ENCODE measurements at places on chromosomes 4 and X. TPM values are rescaled to one million over a fixed set of nuclear protein-coding genes. Genes with fewer than 3 reads are reported as not detected.

The CT83 gene
- total RNA-seq = not detected

- H3K36me3 ChIP-seq = no peaks in the 10 kb centered on the region
- no peak overlapping the region for H3K4me3 ChIP-seq
- no peaks in the 10 kb centered on the region for H3K27me3 ChIP-seq
- no peak overlapping the region for H3K27ac ChIP-seq
- no peaks in the 10 kb centered on the region for H3K4me1 ChIP-seq
- DNase-seq = no peak
Measured at GRCh38 chrX:121150217-121150616, 102.8 kb downstream of the GLUD2 start.

The SYTL5 gene
- not detected for total RNA-seq

- no peaks in the 10 kb centered on the region for H3K36me3 ChIP-seq
- no peaks in the 10 kb centered on the region for H3K27me3 ChIP-seq
- H3K4me3 ChIP-seq = peak overlapping the region; percentile 94
- peak; percentile 32 for DNase-seq
- peaks cover 24% of the 10 kb centered on the region for H3K4me1 ChIP-seq
- peak overlapping the region; percentile 94 for H3K27ac ChIP-seq
Measured at GRCh38 chr4:153152501-153153338, 51.5 kb upstream of the TRIM2 start.

The NEUROG2 gene
- not detected for total RNA-seq

- peak overlapping the region; percentile 77 for H3K27ac ChIP-seq
- no peak overlapping the region for H3K4me3 ChIP-seq
- peaks cover 5% of the 10 kb centered on the region for H3K36me3 ChIP-seq
- no peak for DNase-seq
- peaks cover 45% of the 10 kb centered on the region for H3K4me1 ChIP-seq
- H3K27me3 ChIP-seq = no peaks in the 10 kb centered on the region
Measured at GRCh38 chr4:102531462-102531861, 30.3 kb downstream of the NFKB1 start.
